ENCODE measurements at places on chromosomes 12 and 14. TPM values are rescaled to one million over a fixed set of nuclear protein-coding genes. Genes with fewer than 3 reads are reported as not detected.

Gene ASCL1
- not detected for total RNA-seq

GRCh38 chr12:115897729-115898128 lies 379.8 kb downstream of the MED13L start:
- no peak for DNase-seq

Gene SCNN1A
- 0.81 TPM for total RNA-seq

- no peak for DNase-seq
Observed at GRCh38 chr12:20044351-20044750, 324.0 kb upstream of the PDE3A start.

Gene GALNT8
- total RNA-seq: 1.1 TPM

Data from hematopoietic multipotent progenitor cell (in vitro differentiated cells).